ENCODE measurements at places on chromosomes 3 and 15.

DNA sequence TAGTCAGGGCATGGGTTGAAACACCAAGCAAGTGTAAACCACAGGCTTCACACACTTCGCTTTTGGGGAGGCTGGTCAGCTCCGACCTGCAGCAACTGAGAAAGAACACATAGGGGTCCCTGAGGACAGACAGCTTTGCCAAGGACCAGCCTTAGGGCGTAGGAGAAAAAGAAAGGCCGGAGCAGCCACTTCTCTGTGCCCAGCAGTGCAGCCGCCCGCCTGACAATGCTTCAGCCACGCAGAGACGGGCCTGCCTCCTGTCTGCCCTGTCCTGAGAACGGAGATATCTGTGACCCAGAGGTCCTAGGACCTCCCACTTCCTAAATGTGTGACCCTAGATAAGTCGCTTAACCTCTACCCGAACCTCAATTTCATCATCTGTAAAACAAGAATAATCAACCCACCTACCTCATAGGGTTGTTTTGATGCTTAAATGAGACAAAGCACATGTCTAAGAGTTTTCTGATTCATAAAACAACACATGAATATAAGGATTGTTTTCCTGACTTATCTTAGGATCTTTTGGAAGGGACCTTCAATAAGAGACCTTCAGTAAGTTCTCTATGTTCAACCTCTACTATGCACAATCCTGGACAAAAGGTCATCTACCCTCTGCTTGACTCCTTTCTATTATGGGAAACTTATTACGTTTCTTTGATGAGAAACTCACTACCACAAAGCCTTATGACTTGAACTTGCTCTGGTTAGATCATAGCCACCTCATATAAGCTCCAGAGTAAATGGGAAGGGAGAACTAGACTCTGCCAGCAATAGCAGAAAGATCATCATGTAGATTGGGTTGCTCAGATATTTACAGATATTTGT lies 32.9 kb upstream of the RFTN1 start:
- no peak for DNase-seq

GRCh38 chr3:135844386-135844785 lies 121.1 kb upstream of the PPP2R3A start:
- DNase-seq = no peak

- DNase-seq = no peak
These were observed 231.8 kb upstream of the THRB start for GRCh38 chr3:24726423-24726822.

GRCh38 chr3:62601238-62602070 lies 228.1 kb upstream of the FEZF2 start:
- no peak for DNase-seq

GRCh38 chr3:175646865-175647264 lies 787.7 kb downstream of the NAALADL2 start:
- DNase-seq = no peak

DNA sequence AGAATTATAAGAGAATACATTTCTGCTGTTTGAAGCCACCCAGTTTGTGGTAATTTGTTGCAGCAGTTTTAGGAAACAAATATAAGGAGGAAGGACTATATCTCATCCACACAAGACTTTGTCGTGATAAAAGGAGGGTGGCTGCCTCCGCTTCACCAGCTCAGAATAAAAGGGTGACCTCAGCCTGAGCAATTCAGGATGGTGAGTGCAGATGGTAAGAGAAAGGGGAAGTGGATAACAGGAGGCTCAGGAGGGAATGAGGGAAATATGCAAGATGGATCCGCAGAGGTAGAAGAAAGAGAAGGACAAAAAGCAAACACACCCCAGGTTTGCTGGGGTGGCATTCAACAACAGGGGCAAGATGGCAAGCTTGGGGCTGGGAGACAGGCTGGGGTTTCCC lies 108.1 kb upstream of the TNFAIP8L3 start:
- no peak for DNase-seq

DNA sequence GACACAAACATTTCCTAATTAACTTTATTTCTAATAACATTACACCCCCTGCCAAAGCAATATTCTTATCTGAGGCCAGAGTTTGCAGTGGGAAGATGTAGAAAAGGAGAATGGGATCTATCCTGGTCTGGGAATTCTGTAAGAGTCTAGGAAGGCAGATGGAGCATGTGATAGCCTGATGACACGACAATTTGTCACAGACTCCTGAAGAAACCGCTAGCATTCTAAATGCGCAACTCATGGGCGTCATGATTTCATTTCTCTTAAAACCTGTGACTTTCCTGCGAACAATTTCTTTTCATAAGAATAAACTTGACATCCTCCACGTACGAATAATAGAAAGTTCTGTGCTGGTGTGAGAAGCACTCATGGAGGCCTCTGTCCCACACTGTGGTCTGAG lies 72.9 kb upstream of the ATP10A start:
- DNase-seq = no peak

DNA sequence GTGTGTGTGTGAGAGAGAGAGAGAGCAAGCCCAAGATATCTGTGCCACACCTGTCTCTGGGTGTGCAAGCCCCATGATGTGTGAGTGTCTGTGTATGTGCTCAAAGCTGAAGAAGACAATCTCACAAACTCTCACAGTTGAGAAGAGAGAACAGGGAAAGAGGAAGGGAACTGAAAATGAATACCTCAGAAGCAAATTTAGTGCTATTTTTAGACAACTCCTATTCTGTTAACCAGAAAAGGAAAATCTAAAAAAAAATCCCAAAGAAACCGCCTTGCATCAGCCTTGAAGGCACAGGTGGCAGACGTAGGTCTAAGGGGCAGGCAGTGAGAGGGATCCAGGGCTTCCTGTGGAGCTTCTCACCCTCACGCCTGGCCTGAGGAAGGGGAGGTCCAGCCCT lies 47.8 kb downstream of the ATP2B2 start:
- no peak for DNase-seq

GRCh38 chr3:123618768-123619484 lies 34.1 kb upstream of the HACD2 start:
- peak; percentile 71 for DNase-seq

DNA sequence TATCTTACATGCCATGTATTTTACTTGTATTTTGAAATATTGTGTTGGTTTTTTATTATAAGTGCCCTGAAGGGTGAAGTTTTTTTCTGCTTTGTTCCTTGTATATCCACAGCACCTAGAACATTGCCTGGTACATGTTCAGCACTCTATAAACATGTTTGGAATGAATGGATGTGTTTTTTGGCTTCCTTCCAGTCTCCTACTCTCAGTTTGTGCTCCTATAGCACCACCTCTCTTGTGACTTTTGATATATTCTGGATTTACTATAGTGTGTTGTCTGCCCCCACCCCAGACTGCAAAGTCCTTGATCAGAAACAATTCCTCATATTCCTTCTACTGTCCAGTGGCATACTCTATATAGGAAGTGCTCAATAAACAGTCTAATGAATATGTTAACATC lies 60.6 kb downstream of the PLCL2 start:
- DNase-seq = no peak

All from left hindlimb (tissue), 1 donor.